ENCODE measurements at places on chromosomes 4 and X.

DNA sequence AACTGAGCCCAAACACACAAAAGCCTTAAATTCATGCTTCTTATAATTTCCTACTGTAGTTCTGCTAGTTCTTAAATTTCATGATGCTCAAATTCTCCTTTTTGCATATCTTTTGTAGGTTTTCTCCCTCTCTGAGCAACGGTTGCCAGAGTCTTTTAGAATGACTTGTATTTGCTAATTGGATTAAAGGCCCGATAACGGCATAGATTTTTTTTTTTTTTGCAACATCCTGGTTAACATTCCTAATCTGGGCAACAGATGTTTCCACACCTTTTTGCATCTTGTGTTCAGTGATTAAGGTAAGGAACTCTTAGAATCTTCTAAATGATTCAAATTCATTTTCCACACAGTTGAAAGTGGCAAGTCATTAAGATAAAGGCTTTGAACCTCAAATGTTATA is 66.3 kb upstream of the ADGRG2 start:
- no peak for DNase-seq

GRCh38 chr4:145788755-145789154 is 108.8 kb downstream of the C4orf51 start:
- no peak for DNase-seq

DNA sequence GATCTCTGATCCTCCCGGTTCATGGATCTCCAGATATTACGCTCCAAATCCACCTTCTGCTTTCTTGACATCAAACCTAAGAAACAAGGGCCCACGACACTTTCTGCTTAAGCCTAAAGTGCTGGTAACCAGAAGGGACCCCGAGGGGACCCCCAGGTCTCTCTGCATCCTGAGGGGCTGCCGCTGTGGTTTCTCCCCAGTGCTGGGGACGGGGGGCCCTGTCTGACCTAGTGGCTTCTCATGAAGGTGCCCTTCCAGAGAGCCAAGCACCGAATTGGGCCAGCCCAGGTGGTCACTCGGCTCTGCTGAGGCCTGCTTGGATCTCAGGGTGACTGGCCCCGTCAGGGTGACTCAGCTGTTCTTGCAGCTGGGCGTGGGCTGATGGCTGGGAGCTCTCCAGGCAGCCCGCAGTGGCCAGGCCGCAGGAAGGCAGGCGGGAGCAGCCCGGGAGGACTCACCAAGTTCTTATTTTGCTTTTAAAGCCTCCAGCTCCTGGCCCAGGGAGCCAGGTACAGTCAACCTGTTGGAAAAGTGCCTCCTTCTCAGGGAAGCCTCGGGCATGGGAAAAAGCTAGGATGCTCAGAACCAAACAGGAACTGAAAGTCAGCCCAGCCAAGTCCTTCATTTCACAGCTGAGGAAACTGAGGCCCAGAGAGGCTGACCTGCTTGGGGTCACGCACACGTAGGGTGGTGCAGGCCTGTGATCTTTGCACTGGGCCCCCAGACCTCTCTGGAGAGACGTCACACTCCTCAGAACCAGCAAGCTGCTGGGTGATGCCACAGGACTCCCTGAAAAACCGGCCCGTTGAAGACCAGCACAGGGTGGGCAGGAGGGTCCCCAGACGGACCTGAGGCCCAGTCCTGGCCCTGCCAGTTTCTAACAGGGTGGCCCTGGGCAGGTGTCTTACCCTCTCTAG is 16.7 kb downstream of the BLOC1S4 start:
- no peak for DNase-seq

DNA sequence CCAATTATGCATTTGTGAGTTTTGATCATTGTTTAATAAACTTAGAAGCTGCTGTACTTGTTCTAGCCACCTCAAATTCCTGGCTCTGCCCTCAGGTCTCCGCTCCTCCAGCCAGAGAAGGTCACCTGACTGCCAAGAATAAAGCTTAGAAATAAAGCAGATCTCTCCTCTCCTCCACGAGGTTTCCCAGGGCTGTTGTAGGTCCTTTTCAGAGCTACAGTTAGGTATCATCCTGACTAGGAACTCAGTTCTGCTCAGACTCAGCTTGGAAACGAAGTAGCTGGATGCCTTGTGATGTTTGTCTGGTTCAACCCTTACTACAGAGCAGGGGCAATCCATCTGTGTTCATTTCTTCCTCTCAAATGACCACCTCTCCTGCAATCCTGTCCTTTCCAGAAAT is 79.1 kb upstream of the RAPGEF2 start:
- no peak for DNase-seq

- no peak for DNase-seq
Measured at GRCh38 chr4:83759611-83760010, 223.7 kb downstream of the GPAT3 start.

GRCh38 chrX:118627084-118627758 is 100.2 kb upstream of the IL13RA1 start:
- DNase-seq = no peak

GRCh38 chrX:77719388-77719787 is 66.6 kb downstream of the ATRX start:
- DNase-seq = no peak

Measured in effector memory CD4-positive, alpha-beta T cell (primary cell).